ENCODE measurements at places on chromosomes 5 and 9.

DNA sequence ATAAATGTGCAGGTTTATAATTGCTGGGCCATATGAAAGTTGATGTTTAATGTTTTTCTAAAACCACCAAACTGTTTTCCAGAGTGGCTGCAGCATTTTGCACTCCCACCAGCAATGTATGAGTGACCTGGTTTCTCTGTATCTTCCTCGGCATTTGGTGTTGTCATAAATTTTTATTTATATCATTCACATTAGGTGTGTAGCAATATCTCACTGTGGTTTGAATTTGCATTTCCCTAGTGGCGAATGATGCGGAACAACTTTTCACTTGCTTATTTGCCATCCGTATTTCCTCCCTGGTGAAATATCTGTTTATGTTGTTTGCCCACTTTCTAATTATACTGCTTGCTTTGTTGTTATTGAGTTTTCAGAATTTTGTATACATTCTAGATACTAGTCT, 295.7 kb upstream of the TUT7 start:
- DNase-seq, result no peak

DNA sequence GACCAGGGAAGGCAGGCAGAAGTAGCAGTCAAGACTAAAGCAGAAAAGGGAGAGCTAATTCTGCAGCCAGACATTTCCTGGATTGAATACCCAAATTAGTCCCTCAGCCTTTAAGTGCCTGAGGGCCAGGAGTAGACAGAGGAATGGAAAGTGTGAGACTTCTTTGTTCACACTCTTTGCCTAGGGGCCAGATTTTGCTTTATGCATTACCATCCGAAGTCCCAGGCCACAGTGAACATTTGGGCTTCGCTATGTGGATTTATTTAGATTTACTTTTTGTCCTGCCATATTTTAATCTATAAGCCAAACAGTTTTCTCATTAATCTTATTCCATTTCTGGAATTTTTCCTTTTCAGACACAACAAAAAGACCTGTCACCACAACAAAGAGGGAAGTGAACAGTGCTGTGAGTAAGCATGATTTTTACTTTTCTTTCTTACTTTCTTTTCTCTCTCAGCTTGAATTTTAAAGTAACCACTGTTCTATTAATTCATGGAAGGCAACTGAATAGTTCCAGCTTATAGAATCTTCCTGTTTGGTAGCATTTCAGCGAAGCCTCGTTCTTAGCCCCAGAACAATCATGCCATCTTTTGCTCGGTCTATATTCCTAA, 52.6 kb downstream of the PDCD1LG2 start:
- no peak for DNase-seq

DNA sequence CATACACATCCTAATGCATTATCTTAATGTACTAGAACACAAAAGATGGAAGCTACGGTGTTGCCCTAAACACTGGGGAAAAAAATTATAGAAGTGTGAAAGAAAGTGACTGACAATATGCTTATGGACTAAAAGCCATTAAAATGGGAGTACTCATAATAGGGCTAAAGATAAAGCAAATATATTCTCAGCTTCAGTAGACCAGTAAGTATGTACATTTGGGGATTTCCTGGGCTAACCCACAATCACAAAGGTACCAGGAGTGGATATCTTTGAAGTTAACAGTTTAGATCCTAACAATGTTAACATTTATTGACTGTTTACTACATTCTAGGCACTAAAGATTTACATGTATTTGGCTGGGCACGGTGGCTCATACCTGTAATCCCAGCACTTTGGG, 36.9 kb downstream of the PTGER4 start:
- DNase-seq, result no peak

DNA sequence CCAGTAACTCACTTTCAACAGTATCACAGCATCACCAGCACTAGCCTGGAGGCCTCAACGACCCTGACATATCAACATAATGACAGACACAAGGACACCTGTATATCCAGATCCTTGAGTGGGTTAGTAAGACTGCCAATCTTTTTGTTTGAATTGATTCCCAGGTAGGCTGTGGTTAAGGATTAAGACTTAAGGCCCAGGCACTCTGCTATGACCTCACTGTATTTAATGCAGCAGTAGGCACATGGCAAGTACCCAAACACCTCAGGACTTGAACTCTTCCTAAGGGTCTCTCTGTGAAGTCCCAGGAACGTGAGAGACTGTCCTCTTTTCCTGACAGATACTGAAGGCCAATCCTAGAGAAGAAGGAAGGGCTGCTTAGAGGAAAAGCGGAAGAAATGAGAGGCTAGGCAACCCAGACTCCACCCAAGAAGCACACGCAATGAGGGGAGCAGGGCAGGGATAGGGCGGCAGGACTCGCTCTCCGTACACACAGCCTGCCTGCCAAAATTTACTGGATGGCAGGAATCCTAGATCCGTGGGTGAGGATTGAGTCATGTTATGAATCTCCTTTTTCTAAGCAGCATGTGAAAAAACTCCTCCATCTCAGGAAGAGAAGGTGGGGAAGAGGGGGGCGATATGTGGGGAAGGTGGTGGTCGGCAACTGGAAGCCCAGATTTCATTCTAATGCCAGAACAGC, 93.4 kb downstream of the SIL1 start:
- no peak for DNase-seq

- no peak for DNase-seq
Measured at GRCh38 chr5:169880012-169880663, 100.2 kb downstream of the INSYN2B start.

- DNase-seq, result no peak
Measured at GRCh38 chr5:77636641-77637169, 1.8 kb downstream of the OTP start.

DNA sequence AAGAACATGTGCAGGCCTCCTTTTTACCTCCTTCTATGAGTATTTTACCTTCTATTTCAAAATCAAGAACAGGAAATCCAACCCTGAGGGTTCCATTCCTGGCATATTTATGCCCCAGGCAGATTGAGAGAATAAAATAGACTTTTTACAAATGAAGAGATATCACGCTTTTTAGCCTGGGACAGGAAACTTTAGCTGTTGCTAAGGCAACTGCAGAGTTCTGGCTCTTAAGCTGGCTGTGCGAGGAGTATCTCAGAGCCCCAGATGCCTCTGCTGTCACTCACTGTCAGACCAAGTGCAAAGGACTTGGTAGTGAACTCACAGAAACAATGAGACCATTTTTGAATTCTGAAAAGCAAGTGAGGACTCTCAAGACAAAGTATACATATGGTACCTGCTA, 69.5 kb upstream of the HSPB3 start:
- no peak for DNase-seq

- DNase-seq, result no peak
Measured at GRCh38 chr5:6926491-6927038, 213.3 kb downstream of the TENT4A start.

- DNase-seq, result no peak
Measured at GRCh38 chr5:65141493-65141892, 340.2 kb downstream of the ADAMTS6 start.

DNA sequence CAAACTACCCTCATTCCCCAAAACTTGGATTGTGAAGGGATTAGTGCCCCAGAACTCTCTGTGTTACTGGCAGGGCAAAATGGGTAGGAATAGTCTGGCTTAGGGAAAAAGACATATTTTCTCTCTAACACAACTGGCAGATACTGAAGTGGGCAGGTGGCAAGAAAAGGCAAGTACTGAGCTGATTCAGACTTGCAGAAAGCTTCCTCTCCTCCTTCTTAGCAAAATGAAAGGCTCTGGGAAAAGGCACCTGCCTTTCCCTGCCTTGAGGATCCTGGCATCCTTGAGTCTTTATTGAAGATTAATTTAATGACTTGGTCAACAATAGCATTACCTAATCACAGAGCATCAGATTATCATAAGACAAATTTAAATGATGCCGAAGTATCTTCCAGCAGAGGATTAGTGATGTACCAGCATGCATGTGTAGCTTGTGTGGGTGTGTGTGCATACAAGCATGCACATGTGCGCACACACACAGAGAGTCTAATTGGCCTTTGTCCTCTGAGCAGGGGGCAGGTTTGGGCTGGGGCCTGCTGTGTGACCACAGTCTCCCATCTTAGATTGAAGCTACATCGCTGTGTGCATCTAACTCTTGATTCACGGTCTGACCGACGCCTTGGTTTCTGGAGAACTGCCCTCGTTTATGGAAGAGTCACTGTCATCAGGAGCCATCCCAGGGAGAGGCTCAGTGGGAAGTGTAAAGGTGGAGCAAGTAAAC, 294.8 kb downstream of the AOPEP start:
- DNase-seq, result no peak

- no peak for DNase-seq
Measured at GRCh38 chr5:169258372-169259000, 42.5 kb downstream of the SLIT3 start.

DNA sequence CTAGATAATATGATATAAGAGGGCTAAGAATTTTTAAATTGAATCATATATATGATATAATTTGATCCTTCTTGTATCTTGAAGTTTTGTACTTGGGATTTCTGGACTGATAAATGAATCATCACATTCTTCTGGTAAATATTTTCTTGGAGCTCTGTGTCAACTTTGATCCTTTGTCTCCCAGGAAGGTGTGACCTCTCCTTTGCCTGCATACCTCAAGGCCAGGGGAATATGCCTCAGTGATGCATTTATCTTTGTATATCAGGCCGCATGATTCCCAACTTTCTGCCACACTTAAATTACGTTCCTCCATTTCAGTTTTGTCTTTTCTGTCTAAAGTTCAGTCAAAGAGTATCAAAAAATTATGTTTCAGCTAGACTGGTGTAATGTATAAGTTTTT, 101.2 kb downstream of the NLN start:
- DNase-seq, result no peak

Data from activated CD4-positive, alpha-beta T cell treated with anti-CD3 and anti-CD28 coated beads, Interleukin-2, amount 50 U/mL, for 16 hours (primary cell).